ENCODE measurements at places on chromosomes 7 and 10.

DNA sequence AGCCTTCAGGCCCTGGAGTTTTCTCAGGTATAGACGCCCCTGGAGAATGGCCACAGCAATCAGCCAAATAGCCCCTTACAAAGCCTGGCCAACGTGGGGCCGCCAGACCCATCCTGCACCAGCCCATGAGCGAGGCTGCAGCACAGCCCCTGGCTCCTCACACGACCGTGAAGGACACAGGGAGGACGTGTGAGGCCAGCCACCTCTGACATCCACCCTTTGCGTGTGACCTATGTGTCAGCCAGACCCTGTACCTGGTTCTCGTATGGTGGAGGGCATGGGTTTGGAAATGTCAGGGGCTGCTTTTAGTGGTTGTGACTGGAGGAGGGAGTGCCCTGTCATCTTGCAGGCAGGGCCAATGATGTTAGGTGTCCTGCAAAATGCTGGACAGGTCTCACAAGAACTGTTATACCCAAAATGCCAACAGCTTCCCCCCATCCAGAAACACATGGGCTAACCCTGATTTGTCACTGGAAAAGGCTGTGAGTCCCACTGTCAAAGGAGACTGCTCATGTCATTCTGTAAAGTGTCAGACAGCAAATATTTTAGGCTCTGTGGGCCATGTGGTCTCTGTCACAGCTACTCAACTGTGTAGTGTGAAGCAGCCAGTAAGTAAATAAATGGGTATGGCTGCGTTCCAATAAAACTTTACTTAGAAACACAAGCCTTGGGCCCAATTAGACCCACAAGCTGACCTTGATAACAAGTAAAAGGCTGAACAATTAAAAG, 30.0 kb downstream of the NOD1 start:
- DNase-seq = no peak

- DNase-seq = no peak
Observed at GRCh38 chr10:16583382-16583781, 61.7 kb upstream of the C1QL3 start.

DNA sequence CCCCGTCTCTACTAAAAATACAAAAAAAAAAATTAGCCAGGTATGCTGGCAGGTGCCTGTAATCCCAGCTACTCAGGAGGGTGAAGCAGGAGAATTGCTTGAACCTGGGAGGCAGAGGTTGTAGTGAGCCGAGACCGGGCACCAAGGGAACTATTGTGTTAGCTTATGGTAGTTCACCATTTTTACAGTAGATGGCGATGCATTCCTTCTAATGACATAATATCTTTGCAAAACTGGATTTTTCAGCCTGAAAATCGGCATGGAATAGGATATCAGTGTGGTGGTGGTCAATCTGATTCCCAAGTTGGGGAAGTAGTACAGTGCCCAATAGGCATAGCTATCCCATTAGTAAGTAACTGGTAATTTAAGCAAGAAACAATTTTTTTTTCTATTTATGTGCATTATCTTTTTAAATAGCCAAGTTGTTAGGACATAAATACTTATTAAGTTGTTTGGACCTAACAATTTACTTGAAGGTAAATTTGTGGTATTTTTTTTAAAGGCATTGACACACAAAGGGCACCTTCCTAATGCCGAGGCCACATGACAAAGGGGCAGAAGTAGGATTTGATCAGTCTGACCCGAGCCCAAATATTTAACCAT, 17.6 kb upstream of the IMPDH1 start:
- no peak for DNase-seq

DNA sequence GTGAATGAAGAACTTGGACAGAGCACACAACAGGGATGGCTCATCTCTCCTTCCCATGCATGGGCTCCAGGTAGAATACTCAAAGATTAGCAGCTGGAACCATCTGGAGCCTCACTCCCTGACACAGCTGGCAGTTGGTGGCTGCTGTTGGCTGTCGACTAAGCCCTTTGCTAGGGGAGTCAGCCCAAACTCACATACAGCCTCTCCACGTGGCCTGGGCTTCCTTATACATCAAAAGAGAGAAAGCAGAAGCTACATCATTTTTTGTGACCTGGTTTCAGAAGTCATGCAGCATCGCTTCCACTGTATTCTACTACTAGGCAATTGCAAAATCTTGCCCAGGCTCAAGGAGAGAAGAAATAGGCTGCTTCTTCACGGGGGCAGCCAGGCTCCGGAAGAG, 24.4 kb downstream of the ASNS start:
- DNase-seq = no peak

DNA sequence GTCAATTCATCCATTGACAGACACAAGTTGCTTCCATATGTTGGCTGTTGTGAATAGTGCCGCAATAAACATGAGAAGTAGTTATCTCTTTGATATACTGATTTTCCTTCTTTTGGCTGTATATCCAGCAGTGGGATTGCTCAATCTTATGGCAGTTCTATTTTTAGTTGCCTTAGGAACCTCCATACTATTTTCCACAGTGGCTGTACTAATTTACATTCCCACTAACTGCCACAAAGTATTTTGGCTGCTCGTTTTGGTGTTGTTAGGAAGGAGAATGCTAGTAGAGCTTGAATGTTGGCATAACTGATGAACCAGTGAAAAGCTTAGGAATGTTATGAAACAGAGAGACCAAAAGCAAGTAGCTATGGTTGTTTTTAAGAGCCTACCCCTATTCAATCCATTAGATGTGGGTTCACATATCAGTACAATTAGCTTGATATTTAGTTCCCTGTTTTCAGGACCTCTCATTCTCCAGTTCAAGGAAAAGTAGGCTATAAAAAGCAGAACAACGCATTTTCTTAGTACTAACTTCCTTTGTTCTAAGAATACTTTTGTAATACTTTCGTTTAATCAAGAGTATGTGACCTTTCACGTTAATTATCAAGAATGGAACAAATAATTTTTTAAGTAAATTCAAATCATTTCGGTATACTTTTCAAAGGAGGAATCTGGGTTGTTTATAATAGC, 100.3 kb downstream of the FAS start:
- no peak for DNase-seq

GRCh38 chr7:136078630-136079029, 101.5 kb upstream of the MTPN start:
- DNase-seq = no peak

DNA sequence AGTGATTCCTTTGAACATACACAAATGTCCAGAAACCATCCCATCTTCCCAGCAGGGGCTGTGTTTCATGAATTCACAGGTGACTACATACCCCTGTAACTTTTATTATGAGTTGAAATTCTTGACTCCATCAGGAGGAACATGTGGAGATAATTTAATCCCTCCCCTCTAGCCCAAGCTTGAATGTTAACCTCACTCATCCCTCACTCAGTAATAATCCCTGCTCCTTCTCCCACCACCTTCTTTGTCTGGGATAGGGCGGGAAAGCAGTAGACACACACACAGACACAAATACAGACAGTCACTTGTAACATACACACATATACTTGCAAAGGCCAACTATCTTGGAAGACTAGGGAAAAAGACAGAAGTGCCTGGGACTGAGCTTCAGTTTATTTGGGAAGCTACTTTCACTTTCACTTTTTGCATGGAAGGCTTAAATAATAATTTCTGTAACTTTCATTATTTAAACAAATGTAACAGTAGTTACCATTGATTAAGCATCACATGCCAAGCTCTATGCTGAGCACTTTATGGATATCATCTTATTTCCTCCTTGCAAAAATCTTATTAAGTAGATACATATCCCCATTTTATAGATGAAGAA, 7.3 kb downstream of the AASS start:
- DNase-seq = no peak

DNA sequence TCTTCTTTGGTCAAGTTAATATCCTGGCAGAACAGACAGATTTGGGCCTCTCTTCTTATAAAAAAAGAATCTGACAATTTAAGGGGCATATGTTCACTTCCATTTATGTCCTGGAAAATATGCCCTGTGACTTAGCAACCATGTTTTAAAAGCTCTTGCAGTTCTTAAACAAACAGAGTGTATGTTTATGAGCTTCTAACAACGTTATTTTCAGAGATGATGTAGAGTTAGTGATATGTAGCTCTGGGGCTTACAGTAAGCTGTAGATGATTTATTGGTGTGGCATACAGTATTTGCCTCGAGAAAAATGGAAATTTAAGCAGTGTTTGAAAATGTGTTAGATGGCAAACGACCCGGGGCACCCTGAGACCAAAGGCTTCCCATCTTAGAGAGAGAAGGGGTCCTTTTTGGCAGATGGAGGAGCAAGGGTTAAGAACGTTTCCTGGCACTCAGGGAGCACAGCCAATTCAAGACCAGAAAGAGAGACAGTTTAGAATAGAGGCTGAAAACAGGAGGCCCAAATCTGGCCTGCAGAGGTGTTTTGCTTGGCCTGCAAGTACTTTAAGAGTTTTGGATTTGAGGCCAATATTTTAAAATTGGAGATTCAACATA, 397.5 kb downstream of the KCNMA1 start:
- no peak for DNase-seq

GRCh38 chr10:24455447-24455846, 246.5 kb downstream of the KIAA1217 start:
- DNase-seq = no peak

- no peak for DNase-seq
Observed at GRCh38 chr7:56199639-56200038, 83.4 kb upstream of the NUPR2 start.

GRCh38 chr7:9937944-9938631, 1035.6 kb upstream of the PHF14 start:
- DNase-seq = no peak

DNA sequence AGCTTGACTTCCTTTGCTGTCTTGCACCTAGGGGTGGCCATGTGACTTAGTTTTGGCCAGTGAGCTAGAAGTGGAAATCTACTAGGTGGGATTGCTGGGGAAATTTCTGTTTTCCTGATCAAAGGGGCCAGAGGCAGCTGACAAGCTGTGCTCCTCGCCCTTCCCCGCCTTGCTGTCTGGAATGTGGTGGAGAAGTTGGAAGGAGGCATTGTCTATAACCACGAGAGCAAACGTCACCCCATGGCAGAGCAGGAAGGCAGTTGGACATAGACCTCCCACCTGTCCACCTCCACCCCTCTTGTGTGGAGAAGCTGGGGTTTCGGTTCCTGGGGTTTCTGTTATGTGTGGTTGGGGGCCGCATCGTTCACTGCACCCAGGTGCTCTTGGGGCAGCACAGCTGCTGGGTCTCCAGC, 7.3 kb downstream of the SFRP5 start:
- DNase-seq = no peak

DNA sequence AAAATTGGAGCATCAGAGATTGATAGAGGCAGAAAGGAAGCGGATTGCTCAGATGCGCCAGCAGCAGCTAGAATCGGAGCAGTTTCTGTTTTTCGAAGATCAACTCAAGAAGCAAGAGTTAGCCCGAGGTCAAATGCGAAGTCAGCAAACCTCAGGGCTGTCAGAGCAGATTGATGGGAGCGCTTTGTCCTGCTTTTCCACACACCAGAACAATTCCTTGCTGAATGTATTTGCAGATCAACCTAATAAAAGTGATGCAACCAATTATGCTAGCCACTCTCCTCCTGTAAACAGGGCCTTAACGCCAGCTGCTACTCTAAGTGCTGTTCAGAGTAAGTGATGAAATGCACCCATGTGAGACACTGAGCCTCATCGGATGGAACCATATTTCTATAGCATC, 33.1 kb downstream of the STAMBPL1 start:
- DNase-seq = no peak

DNA sequence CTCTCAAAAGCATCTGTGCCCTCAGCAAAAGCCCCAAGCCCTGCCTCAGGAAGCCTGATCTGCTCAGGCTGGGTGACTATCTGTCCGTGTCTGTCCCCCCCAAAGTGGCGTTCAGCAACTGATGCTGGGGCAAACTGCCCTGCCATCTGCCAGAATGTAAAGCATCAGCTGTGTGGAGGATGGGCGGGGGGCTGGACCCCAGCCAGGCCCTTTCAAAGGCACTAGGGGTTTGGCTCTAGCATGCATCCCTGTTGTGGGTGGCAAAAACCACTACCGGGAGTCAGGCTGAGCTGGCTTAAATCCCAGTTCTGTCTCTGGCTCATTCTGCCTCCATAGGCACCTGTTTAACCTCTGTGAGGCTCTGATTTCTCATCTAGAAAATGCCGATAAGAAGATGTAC, 35.5 kb downstream of the GPRIN2 start:
- no peak for DNase-seq

GRCh38 chr7:154783281-154783909, 219.5 kb downstream of the PAXIP1 start:
- DNase-seq = no peak

- DNase-seq = no peak
Observed at GRCh38 chr10:34956756-34957155, 133.4 kb downstream of the CUL2 start.

DNA sequence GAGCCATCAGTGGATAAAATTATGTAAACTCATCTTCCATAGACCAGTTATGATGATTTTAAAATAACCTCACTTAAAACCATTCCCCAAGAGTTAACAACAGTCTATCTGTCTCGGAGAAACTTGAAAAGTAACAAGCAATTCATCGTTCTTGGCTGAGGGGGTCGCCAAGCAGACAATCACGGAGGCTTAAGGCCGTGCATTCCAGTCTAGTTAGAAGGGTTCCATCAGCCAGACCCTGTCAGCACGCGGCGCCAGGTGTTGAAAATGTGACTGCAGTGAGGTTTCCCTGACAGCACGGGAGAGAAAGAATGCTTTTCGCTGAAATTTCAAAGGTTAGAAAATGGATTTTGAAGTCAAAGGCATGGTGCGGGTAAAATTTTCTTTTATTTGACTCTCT, 1025.0 kb upstream of the CELF2 start:
- no peak for DNase-seq

- DNase-seq = no peak
Observed at GRCh38 chr7:109354000-109354399, 784.3 kb downstream of the DNAJB9 start.

DNA sequence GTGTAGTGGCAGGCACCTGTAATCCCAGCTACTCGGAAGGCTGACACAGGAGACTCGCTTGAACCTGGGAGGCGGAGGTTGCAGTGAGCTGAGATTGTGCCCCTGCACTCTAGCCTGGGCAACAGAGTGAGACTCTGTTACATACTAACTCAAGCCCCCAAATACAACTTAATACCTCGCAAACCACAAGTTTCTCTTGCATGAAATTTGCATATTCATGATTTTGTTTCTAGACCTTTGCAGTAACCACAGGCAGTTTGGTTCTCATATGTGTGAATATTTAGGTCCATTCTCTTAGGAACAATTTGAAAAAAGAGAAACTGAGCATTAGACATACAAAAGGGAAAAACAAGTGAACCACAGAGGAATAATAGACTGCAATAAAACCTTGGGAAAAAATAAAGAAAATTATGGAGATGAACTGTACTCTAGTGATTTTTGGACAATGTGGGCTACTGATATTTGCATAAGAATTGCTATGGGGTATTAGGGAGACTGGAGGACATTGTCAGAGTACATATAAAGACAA, 77.0 kb downstream of the ZNF277 start:
- no peak for DNase-seq

GRCh38 chr10:49552277-49552676, 13.4 kb upstream of the ERCC6 start:
- no peak for DNase-seq

- DNase-seq = no peak
Observed at GRCh38 chr10:37067576-37067975, 57.8 kb upstream of the ANKRD30A start.
